Karpas-422 (cell line): ENCODE measurements at places on chromosomes 3 and 15. TPM values are rescaled to one million over a fixed set of nuclear protein-coding genes. Genes with fewer than 3 reads are reported as not detected.
A peak's percentile ranks its signal among the peaks of the same experiment; 100 is the strongest.

DNA sequence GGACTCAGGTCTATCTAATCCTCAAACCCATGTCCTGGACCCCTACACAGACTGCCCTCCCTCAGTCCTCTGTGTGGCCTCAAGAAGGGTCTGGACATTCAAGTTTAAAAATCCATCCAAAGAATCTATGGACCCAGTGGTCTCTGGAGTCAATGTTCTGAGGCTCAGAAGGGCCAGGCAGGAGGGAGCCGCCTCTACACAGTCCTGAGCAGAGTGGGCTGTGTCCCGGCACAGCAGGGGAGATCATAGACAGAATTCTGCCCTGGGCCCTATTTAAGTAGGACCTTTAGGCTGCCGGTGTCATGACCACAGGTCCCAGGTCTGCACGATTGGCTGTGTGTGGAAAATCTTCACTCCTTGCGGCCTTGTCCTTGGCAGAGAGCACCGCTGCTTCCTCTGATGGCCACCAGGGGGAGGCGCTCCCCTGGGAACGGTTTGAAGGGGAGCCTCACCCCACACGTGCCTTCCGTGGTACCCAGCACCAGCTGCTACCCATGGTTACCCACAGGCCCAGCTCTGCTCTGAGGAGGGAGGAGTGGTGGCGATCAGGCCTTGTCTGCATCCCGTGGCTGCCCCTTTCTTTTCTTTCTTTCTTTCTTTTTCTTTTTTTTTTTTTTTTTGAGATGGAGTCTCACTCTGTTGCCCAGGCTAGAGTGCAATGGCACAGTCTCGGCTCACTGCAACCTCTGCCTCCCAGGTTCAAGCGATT is 37.9 kb downstream of the CHRD start:
- H3K27me3 ChIP-seq = 0 out of 2 replicates have a peak, but pooled peaks cover 2% of the 10 kb centered on the region
- H3K36me3 ChIP-seq = no peaks in the 10 kb centered on the region
- no peaks in the 10 kb centered on the region for H3K4me1 ChIP-seq
- H3K4me3 ChIP-seq = no peak overlapping the region

DNA sequence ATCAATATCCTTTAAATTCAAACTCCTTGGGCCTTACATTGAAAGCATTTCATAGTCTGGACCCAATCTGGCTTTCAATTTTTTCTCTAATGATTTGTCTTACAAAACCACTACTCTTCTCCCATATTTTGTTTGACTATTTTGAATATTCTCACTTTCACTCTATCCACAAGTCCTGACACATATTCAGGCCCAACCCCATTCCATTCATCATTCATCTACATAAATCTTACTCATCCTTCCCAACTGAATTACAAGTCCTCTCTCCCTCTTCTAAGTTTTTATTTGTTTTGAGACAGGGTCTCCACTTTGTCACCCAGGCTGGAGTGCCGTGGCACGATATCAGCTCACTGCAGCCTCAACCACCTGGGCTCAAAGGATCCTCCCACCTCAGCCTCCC is 43.6 kb downstream of the TOP2B start:
- H3K27ac ChIP-seq = no peak overlapping the region
- H3K4me3 ChIP-seq = no peak overlapping the region
- peaks cover 79% of the 10 kb centered on the region for H3K36me3 ChIP-seq

DNA sequence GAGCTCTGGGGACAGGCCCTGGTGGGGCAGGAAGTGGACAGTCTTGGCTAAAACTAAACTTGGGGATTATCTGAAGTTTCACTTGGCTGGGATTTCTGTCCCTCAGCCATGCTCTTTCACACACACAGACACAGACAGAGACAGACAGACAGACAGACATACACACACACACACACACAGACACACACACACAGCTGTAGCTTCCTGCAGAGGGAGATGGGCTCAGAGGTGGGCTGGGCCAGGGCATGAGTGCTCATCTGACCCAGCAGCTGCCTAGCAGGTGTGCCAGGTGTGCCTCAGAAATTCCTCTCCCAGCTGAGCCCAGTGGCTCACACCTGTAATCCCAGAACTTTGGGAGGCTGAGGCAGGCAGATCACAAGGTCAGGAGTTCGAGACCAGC is 3.3 kb downstream of the RHOV start:
- no peaks in the 10 kb centered on the region for H3K27me3 ChIP-seq
- no peak for DNase-seq
- H3K4me3 ChIP-seq = no peak overlapping the region
- H3K27ac ChIP-seq = no peak overlapping the region
- peaks cover 22% of the 10 kb centered on the region for H3K4me1 ChIP-seq

DNA sequence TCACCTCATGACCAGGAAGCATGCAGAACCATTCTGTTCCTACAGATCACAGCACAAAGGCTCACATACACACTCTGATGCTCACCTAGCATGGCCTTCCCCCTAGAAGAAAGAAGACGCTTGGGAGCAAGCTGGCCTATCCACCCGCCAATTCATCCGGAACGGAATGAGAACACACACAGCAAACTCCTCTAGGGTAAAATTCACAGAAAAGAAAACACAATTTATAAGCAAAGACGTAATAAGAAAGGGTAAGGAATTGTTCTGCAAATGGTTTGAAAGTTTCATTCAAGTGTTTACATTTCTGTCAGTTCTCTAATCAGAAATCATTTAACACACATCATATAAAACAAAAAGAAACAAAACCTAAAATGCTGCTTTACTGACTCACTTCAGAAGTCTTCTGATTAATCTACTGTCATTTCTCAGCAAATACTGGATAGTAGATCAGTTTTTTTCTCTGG is 218.1 kb downstream of the OSBPL10 start:
- H3K27ac ChIP-seq = peak overlapping the region; percentile 73
- no peaks in the 10 kb centered on the region for H3K27me3 ChIP-seq
- H3K36me3 ChIP-seq = peaks cover 8% of the 10 kb centered on the region; the same call in 1 of the 2 replicates
- H3K4me3 ChIP-seq = no peak overlapping the region
- DNase-seq = no peak

Gene AHSG
- total RNA-seq = not detected in 2 replicates

GRCh38 chr15:30068326-30068725 is 14.4 kb upstream of the GOLGA8J start:
- H3K4me3 ChIP-seq = no peak overlapping the region
- H3K27me3 ChIP-seq = no peaks in the 10 kb centered on the region
- H3K27ac ChIP-seq = no peak overlapping the region
- no peaks in the 10 kb centered on the region for H3K36me3 ChIP-seq
- no peak for DNase-seq

Gene LRTM1
- not detected in 2 replicates for total RNA-seq

DNA sequence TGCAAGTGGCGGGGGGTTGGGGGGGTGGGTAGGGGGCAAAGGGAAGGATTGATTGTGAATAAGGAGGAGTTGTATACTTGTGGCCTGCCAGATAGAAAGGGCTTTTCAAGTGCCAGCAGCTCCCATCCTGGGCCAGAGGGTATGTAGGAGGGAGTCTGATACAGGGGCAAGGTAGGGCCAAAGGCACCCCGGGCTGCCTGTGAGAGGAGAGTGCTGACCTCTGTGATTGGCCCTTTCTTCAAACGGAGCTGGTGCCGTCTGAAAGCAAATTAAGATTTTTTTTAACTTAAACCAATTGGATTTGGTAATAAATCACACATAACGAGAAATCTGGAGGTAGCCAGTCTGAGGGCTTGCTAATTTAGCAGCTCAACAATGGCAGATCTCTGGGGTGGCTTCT is 229.9 kb downstream of the THSD4 start:
- no peaks in the 10 kb centered on the region for H3K36me3 ChIP-seq
- no peak for DNase-seq
- H3K27me3 ChIP-seq = no peaks in the 10 kb centered on the region
- no peaks in the 10 kb centered on the region for H3K4me1 ChIP-seq
- no peak overlapping the region for H3K4me3 ChIP-seq

Gene DLL4
- 0.36 TPM in 1 of 2 replicates, not detected in the other for total RNA-seq

DNA sequence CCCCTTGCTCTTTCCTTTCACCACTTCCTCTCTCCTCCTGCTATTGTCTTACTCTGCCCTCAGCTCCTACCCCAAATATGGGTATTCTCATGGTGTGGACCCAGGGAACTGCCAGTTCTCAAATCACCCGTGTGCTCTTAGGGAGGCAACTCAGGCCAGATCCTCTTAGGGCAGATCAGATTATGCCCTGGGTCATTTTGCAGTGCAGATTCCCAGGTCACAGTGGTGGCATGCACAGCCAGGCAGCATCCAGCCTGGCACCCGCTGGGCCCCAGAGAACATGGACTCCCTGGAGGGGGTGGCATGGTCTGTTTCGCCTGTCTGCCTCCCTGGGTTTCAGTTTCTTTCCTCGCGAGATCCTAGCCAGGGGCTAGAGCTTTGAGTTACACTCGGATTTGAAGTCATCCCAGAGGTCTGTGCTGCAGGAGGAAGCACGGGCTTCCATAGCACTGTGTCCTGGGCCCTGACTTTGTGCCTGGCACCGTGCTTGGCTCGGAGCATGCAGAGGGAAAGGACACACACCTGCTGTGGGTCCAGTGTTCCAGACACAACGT is 96.1 kb downstream of the TOP2B start:
- H3K36me3 ChIP-seq = no peaks in the 10 kb centered on the region
- H3K4me1 ChIP-seq = no peaks in the 10 kb centered on the region
- H3K27me3 ChIP-seq = no peaks in the 10 kb centered on the region
- DNase-seq = no peak
- no peak overlapping the region for H3K27ac ChIP-seq
